ENCODE measurements at places on chromosomes 5 and 9. TPM values are rescaled to one million over a fixed set of nuclear protein-coding genes. Genes with fewer than 3 reads are reported as not detected.

PCDHA1 gene
- total RNA-seq = not detected

SLC4A9 gene
- 2.5 TPM for total RNA-seq

MEGF9 gene
- total RNA-seq = 15.7 TPM

TLX3 gene
- not detected for total RNA-seq

- DNase-seq = no peak
- H3K4me3 ChIP-seq = peak overlapping the region; percentile 81
- no peaks in the 10 kb centered on the region for H3K27me3 ChIP-seq
- peaks cover 4% of the 10 kb centered on the region for H3K36me3 ChIP-seq
- peak overlapping the region; percentile 66 for H3K27ac ChIP-seq
These were observed 1.3 kb upstream of the PDLIM4 start for GRCh38 chr5:132256086-132256782.

DNA sequence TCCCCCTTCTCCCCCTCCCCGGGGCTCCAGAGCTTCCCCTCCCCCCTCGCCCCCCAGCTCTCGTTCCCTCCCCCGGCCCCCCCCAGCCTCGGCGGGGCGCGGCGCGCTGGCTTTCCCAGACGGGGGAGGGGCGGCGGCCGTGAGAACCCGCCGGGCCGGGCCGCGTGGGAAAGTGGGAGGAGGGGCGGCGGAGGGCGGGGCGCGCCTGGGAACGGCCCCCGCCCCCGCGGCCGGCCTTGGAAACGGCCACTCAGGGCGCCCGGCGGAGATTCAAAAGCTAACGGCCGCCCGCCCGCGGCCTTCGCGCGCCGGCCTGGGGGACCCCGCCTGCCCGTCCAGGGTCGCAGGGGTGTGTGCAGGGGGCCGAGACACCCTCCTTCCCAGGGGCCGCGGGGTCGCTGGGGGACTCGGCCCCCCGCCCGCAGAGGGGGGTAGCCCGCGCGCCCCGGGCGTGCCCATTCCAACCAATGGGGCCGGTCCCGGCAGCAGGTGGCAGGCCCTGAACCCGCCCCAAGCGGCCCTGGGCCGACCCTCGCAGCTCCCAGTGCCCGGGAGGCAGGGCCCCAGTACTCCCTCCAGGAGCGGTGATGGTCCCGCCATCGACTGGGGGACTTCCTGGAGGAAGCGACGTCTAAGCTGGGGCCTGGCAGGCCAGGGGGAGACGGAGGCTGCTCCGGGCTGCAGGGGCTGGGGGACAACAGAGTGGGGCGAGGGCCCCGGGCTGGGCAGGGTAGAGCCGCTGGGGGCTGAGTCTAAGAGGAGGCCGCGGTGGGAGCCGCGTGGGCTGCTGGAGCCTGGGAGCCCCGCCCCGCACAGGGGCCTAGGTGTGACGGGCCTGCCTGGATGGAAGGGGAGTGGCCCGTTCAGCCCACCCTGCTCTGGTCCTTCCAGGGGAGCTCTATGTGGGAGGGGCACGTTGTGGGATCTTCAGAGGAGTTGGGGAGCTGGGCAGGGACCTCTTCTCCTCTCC is 14.2 kb upstream of the NRARP start:
- H3K4me1 ChIP-seq = peaks cover 7% of the 10 kb centered on the region
- no peaks in the 10 kb centered on the region for H3K27me3 ChIP-seq
- peak overlapping the region; percentile 22 for H3K4me3 ChIP-seq
- no peaks in the 10 kb centered on the region for H3K36me3 ChIP-seq
- H3K27ac ChIP-seq = no peak overlapping the region

GRCh38 chr9:137429974-137430722 is 7.0 kb downstream of the NOXA1 start:
- no peaks in the 10 kb centered on the region for H3K36me3 ChIP-seq
- H3K4me1 ChIP-seq = no peaks in the 10 kb centered on the region
- no peaks in the 10 kb centered on the region for H3K27me3 ChIP-seq
- H3K4me3 ChIP-seq = no peak overlapping the region
- DNase-seq = peak; percentile 19

DNA sequence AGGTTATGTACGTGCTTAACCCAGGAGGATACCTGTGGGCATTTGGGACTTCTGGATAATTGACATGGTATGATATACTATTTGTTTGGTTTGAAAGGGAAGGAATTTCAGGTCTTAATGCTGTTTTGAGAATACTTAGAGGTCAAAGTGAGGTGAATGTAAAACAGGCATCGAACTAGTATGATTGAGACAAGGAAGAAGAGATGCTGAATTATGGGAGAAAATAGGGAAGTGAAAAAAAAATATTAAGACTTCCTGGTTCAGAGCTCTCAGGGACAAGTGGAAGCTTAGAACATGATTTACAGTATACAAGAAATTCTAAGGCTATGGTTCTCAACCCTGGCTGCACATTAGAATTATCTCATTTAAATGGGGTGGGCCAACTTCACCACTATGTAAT is 115.3 kb downstream of the CD180 start:
- H3K4me3 ChIP-seq = no peak overlapping the region
- H3K36me3 ChIP-seq = no peaks in the 10 kb centered on the region
- no peaks in the 10 kb centered on the region for H3K27me3 ChIP-seq

DNA sequence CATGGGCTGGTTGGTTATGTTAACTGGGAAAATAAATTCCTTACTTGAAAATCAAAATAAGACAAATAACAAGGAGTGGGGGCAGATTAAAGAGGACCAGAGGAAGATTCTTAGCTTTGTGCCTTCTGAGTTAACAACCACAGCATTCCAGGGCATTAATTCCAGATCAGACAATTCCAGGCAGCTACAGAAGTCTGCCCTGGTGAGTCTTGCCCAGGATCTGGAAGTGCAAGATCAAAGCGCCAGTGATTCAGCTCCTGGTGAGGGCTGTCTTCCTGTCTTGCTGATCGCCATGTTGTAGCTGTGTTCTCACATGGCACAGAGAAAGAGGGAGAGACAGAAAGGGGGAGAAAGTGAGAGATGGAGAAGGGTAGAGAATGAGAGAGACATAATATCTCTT is 65.6 kb downstream of the ANXA2R start:
- no peaks in the 10 kb centered on the region for H3K27me3 ChIP-seq
- no peaks in the 10 kb centered on the region for H3K36me3 ChIP-seq
- H3K27ac ChIP-seq = no peak overlapping the region
- H3K4me1 ChIP-seq = no peaks in the 10 kb centered on the region

- no peak for DNase-seq
- H3K4me3 ChIP-seq = no peak overlapping the region
- H3K27me3 ChIP-seq = no peaks in the 10 kb centered on the region
- peaks cover 19% of the 10 kb centered on the region for H3K36me3 ChIP-seq
These were observed 66.8 kb downstream of the TBCA start for GRCh38 chr5:77709340-77709739.

GRCh38 chr5:133483406-133484090 is 128.8 kb downstream of the FSTL4 start:
- no peak overlapping the region for H3K27ac ChIP-seq
- DNase-seq = no peak
- no peaks in the 10 kb centered on the region for H3K36me3 ChIP-seq
- H3K4me1 ChIP-seq = peaks cover 19% of the 10 kb centered on the region
- H3K4me3 ChIP-seq = no peak overlapping the region

GRCh38 chr9:92696619-92697018 is 26.7 kb upstream of the IPPK start:
- DNase-seq = no peak
- H3K4me3 ChIP-seq = no peak overlapping the region
- no peaks in the 10 kb centered on the region for H3K4me1 ChIP-seq
- H3K27me3 ChIP-seq = no peaks in the 10 kb centered on the region
- peaks cover 25% of the 10 kb centered on the region for H3K36me3 ChIP-seq
- no peak overlapping the region for H3K27ac ChIP-seq

- H3K4me3 ChIP-seq = no peak overlapping the region
- DNase-seq = no peak
- H3K27me3 ChIP-seq = no peaks in the 10 kb centered on the region
- no peaks in the 10 kb centered on the region for H3K36me3 ChIP-seq
These were observed 311.3 kb upstream of the TRPC7 start for GRCh38 chr5:136676685-136677084.

DNA sequence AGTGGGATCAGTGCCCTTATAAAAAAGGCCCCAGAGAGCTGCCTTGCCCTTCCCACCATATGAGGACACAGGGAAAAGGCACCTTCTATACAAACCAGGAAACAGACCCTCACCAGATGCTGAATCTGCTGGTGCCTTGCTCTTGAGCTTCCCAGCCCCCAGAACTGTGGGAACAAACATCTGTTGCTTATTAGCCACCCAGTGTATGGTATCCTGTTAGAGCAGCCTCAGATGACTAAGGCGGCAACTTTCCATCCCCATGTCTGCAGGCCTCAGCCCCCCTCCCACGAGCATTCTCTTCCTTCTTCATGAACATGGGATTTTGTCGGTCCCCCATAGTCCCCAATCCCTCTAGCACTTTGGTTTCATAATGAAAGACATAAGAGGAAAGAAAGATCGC is 202.5 kb upstream of the GAS1 start:
- peaks cover 2% of the 10 kb centered on the region for H3K27me3 ChIP-seq
- no peak overlapping the region for H3K4me3 ChIP-seq
- H3K36me3 ChIP-seq = peaks cover 7% of the 10 kb centered on the region
- no peak for DNase-seq

DNA sequence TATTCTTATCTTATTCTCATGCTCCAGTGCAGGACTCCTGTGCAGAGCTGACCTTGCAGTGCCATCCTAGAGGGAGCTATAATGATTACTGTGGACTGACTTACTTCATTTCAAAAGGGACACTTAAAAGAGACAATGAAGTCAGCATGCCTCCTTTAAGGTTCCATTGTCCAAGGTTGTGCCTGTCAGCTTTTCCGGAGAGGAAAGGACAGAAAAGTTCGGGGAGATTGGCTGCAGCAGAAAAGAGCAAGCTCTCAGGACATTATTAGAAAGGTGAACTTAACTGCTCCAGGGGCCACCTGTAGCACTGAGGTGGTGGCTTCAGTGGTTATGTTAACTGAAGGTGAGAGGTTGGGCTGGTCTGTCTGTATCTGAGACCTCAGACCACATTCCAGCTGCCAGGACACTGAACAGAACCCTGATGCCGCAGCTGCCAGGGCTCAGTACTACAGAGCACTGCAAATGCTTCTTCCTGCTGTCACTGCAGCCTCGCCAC is 112.9 kb downstream of the ST8SIA4 start:
- H3K27ac ChIP-seq = no peak overlapping the region
- no peaks in the 10 kb centered on the region for H3K27me3 ChIP-seq
- no peak overlapping the region for H3K4me3 ChIP-seq
- H3K36me3 ChIP-seq = no peaks in the 10 kb centered on the region
- peaks cover 23% of the 10 kb centered on the region for H3K4me1 ChIP-seq

DNA sequence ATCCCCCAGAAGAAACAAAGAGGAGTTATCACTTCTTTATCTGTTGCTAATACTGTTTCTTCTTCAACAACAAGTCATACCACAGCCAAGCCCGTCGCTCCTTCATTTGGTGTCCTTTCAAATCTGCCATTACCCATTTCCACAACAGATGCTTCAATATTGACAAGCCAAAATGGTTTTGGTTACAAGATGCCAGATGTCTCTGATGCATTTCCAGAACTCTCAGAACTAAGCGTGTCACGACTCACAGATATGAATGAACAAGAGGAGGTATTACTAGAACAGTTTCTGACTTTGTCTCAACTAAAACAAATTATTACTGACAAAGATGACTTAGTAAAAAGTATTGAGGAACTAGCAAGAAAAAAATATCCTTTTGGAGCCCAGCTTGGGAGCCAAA is 16.0 kb upstream of the HAND1 start:
- H3K4me3 ChIP-seq = no peak overlapping the region
- H3K4me1 ChIP-seq = peaks cover 4% of the 10 kb centered on the region
- no peak overlapping the region for H3K27ac ChIP-seq
- H3K27me3 ChIP-seq = peaks cover 5% of the 10 kb centered on the region
- H3K36me3 ChIP-seq = no peaks in the 10 kb centered on the region

DNA sequence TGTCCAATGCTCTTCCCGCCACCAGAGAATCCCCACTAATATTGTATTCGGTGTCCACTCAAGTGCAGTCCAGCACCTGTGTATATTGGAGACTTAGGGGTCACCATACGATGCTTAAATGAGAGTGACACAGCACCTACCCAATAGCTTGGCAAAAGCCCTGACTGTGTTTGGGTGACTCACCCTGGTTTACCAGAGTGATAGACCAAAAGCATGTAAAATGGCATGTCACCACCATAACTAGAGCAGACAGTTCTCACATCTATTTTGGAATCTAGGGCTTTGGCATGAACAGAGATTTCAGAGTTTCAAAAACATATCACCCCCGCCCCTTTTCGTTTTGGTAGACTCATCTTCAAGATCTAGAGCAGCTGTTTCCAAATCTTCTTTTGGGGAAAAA is 217.3 kb upstream of the RASEF start:
- no peak overlapping the region for H3K27ac ChIP-seq
- no peaks in the 10 kb centered on the region for H3K36me3 ChIP-seq
- H3K4me1 ChIP-seq = peaks cover 8% of the 10 kb centered on the region
- H3K4me3 ChIP-seq = no peak overlapping the region
- DNase-seq = no peak
- H3K27me3 ChIP-seq = peaks cover 2% of the 10 kb centered on the region

DNA sequence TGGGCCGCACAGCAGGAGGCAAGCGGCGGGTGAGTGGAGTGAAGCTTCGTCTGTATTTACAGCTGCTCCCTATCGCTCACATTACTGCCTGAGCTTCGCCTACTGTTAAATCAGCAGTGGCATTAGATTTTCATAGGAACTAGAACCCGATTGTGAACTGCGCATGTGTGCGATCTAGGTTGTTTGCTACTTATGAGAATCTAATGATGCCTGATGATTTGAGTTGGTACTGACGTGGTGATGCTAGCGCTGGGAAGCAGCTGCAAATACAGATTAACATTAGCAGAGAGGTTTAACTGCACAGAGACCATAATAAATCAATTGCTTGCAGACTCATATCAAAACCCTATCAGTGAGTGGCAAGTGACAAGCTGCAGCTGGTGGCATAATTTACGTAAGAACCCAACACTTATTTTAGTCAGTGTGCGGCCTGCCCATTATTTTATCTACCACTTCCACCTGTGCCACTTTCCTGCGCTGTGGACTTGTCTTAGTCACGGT is 133.4 kb upstream of the CDH9 start:
- H3K27ac ChIP-seq = no peak overlapping the region
- H3K4me3 ChIP-seq = no peak overlapping the region
- no peaks in the 10 kb centered on the region for H3K36me3 ChIP-seq
- DNase-seq = no peak

DNA sequence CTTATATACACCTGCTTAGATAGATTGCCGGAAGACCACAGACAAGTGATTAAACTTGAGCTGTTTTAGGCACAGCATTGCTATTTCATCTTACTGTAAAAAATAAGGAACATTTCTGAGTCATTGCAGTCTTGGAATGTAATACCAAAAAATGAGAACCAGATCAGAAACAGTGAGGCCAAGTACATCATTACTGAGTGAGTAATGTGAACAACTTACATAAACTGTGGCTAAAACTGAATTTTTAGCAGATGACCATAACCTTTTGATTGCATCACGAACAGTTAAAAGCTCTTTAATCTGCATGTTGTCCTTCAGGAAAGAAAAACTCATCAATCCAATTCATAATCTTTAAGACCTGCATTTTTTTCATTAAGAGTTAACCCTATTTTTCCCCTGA is 157.1 kb upstream of the FGF10 start:
- no peaks in the 10 kb centered on the region for H3K4me1 ChIP-seq
- H3K4me3 ChIP-seq = no peak overlapping the region
- DNase-seq = no peak
- no peaks in the 10 kb centered on the region for H3K27me3 ChIP-seq
- no peak overlapping the region for H3K27ac ChIP-seq

- no peaks in the 10 kb centered on the region for H3K27me3 ChIP-seq
- no peak for DNase-seq
- no peak overlapping the region for H3K4me3 ChIP-seq
- no peaks in the 10 kb centered on the region for H3K36me3 ChIP-seq
- H3K4me1 ChIP-seq = peaks cover 28% of the 10 kb centered on the region
These were observed 7.4 kb downstream of the SLC44A1 start for GRCh38 chr9:105251733-105252404.
